ENCODE measurements at places on chromosomes 13 and 19.

- no peak for DNase-seq
Measured at GRCh38 chr13:20073775-20074174, 87.1 kb downstream of the GJA3 start.

- no peak for DNase-seq
Measured at GRCh38 chr19:5393088-5393487, 52.5 kb upstream of the PTPRS start.

DNA sequence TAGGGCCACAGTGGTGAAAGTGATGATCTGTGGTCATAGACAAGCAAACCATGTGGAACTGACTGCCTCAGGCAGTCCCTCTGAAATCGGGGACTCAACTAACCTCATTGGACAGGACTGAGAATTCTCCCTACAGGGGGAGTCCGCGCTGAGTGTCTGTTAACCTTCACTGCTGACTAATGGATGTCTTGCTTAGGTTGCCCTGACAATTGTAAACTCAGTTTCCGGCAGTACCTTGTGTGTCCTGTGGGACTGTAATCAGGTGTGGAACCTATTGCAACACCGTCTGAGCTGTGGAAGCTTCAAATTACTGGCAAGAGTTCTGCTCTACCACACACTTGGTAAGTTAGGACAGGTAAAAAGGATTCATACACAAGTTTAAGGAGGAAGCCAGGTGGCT lies 21.8 kb downstream of the ZNF77 start:
- no peak for DNase-seq

DNA sequence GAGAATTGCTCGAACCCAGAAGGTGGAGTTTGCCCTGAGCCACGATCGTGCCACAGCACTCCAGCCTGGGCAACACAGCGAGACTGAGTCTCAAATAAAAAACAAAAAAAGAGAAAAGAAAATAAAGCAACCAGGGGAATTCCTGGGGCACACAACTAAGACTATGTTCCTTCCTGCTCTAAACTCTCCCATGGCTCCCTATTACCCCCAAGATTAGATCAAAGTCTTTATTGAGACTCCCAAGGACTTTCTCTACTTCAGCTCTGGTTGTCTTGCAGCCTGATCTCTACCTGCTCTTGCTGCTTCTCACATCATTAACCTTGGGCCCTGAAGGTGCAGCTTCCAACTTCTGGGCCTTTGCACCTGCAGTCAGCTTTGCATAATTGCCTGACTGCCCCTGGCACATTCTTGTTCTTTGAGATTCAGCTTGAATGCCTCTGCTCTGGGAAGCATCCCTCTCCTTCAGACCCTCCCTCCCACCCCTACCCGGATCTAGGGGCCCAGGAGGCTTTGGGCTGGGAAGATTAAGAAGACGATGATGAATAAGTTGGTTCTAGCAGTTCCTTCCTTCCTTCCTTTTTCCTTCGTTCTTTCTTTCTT lies 16.8 kb upstream of the CERS4 start:
- DNase-seq: no peak

- DNase-seq: no peak
Measured at GRCh38 chr19:963486-963951, 20.6 kb upstream of the WDR18 start.

GRCh38 chr19:6821639-6822310 lies 49.3 kb downstream of the VAV1 start:
- no peak for DNase-seq

DNA sequence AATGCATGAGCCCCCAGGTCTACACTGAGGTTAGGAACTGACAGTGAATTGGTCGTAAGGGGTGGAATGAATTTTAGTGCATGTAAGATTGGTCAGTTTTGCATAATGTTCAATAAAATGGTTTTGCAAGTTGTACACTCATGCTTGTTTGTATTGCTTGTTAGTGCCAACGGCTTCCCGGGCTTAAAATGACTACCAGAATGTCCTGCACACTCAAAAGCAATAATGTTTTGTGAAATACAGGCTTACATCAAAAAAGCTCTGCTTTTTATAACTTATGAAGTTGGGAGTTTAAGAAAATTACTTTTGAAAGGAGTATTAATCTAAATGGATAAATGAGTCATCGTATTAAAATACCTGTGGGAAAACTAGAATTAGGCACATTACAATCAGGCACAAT lies 112.9 kb downstream of the GPC6 start:
- DNase-seq: no peak

All from sigmoid colon (tissue), 7 donors.